Lung microvascular endothelial cell (primary cell): ENCODE measurements at places on chromosomes 2 and 18. TPM values are rescaled to one million over a fixed set of nuclear protein-coding genes. Genes with fewer than 3 reads are reported as not detected.

The ZNF519 gene
- 1.4 and 2.2 TPM in 2 replicates for total RNA-seq

The PDE1A gene
- 3.0 and 3.7 TPM in 2 replicates for total RNA-seq

The WNT10A gene
- not detected in 2 replicates for total RNA-seq

The B3GNT7 gene
- total RNA-seq: 4.4 and 20.4 TPM in 2 replicates

The SOCS6 gene
- 14.2 and 23.8 TPM in 2 replicates for total RNA-seq

The AFF3 gene
- total RNA-seq: under 0.01 TPM in 2 replicates

The AMER3 gene
- not detected in 2 replicates for total RNA-seq

GRCh38 chr2:222288590-222289277 is 10.1 kb downstream of the PAX3 start:
- no peak for DNase-seq

DNA sequence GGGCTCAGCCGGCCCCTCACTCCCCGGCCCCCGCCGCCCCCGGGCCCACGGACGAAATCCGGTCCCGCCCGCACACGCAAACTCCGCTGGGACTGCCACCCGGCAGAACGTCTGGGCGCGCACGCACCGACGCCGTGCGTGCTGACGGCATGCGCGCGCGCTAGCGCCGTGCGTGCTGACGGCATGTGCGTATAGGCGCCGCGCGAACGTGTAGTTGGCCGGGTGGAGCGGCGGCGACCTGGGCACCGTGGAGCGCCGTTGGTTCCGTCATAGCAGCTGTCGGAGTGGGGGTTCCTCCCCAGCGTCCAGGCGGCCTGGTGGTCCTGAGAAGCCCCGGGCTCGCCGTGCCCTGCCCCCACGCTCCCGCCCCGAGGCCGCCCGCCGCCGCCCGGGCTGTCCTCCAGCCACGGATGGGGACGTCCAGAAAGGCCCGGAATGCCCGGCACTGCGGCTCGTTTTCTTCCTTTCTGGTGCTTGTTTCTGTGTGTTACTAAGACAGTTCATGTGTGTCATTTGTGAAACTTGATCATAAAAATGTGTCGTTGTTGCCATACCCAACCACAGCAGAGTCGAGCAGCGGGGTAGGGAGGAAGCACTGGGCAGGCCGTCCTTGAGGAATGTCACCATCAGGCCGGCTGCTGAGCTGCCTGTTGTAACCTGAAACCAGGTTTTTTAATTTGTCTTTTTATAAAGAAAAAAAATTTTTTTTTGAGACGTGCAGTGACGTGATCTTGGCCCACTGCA is at the start of gene TXNL4A:
Gene TXNL4A (minus strand): TSS at position 113 of the 744 bp plus-strand sequence. CDS start 171 bp downstream, outside the sequence.
- DNase-seq: peak; percentile 93

- no peak for DNase-seq
These were observed 57.1 kb downstream of the TRIB2 start for GRCh38 chr2:12773586-12774394.

GRCh38 chr2:163664610-163665009 is 71.2 kb downstream of the FIGN start:
- DNase-seq: no peak

- peak; percentile 76 for DNase-seq
These were observed 550.2 kb upstream of the SETBP1 start for GRCh38 chr18:44130376-44130942.

DNA sequence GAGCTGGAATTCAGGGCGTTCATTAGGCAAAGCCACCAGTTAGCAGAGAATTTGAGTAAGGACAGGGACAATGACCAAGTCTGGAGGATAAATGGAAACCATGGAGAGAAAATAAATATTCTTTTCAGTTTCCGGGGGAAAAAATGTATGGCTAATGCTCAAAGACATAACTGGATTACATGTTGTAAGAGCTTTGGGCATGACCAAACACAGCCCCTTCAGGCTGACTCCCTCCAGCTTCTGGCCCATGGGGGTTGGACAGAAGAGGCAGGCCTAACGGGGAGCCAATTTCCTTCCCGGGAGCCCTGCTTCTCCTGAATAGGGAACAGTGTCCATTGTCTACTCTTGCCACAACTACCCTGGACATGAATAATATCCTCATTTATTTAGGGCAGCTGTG is 39.5 kb upstream of the FOXI3 start:
- no peak for DNase-seq

DNA sequence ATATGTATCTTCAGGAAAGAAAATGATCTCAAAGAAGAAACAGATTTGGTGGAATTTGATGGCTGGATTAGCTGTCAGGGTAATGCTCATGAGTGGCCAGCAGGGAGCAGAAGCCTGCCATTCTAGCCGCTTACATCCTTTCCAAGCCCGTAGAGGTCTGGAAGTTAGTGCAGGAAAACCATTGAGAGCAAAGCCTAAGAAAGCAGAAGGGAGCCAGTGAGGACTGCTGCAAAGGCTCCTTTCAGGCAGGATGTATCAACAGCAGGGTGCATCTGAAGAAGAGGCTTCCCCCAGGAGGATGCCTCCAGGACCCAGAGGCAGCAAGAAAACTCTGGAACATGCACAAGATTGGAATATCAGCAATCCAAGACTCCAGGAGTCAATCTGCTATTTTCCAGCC is 22.9 kb upstream of the LBH start:
- DNase-seq: peak; percentile 78

- DNase-seq: peak; percentile 16
These were observed 265.7 kb upstream of the HS6ST1 start for GRCh38 chr2:128584296-128584890.

DNA sequence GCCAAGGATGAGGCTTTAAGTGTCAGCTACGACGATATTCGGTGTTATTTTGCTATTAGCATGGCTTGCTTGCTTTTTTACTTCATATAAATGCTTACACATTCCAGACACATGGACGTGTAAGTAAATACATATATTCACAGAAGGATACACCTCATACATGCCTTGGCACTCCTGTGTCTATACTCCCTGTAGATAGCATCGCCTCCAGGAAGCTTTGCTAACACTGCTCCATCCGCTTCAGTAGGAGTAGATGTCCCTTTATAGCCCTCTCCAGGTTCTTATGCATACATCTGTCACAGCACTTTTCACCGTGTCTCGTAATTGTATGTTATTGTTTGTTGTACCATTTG is 27.5 kb upstream of the KCTD1 start:
- DNase-seq: no peak

GRCh38 chr18:7577706-7578105 is 10.6 kb downstream of the PTPRM start:
- no peak for DNase-seq

DNA sequence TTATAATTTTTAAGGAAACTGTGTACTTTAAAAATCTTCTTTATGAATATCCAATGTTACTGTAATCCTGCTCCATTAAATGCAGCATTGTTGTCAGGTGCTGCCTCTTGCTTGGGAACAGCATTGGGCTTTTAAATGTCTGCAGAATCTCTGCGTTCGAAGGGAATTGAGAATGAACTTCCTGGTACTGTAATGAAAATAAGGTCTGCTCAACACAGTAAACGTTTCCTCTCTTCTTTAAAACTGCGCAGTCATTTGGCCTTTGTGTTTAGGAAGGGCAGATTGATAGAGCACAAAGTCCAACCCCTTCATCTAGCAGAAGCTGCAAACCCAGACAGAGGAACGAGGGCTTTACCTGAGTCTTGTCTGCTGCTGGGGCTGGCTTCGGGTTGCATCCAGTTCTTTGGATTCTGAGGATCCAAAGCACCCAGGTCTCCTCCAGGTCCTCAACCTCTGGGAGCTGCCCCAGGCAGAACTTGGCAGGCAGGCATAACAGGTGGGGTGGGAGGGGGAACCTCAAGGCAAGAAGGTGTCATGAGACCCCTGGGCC is 104.5 kb downstream of the UGGT1 start:
- DNase-seq: peak; percentile 51

- DNase-seq: no peak
These were observed 91.6 kb downstream of the ACKR3 start for GRCh38 chr2:236661061-236661761.

DNA sequence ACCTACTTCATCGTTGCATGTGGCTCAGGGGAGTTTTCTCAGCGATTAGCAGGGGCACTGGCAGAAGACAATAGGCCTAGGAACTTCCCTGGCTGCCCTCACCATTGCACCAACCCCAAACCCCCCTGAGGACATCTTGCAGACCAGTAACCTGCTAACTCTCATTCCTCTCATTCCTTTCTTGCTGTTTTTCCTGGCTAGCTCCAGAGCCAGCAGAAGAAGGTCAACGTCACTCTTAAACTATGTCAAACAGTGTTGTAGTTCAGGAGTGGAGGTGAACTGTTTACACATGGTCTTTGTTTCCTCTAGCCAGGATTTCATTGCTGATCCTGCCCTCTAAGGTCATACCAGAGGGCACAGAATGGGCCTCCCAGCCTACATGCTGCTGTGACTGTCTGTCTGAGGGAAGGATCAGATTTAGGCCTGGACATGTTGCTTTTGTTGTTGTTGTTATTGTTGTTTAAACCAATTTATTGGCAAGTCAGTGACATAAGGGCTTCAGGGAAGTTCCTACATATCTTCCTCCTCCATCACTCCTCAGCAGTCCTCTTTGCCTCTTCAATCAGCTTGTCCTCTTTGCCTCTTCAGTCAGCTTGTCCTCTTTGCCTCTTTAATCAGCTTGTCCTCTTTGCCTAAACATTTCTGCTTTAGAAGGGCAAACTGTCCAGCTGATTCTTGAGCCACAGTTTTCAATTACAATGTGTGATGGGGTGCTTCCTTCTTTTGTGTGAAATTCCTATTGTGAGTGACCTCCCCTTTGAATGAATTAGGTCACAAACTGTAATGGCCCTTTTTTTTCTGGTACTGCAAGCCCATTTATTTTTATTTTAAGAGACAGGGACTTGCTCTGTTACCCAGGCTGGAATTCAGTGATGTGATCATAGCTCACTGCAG is 471.9 kb upstream of the TNP1 start:
- peak; percentile 65 for DNase-seq

- DNase-seq: peak; percentile 77
These were observed 127.8 kb downstream of the STK39 start for GRCh38 chr2:168119515-168120141.

- DNase-seq: no peak
These were observed 38.9 kb downstream of the GAREM1 start for GRCh38 chr18:32431753-32432152.

- DNase-seq: peak; percentile 36
These were observed 2.9 kb downstream of the RND3 start for GRCh38 chr2:150484461-150485021.

DNA sequence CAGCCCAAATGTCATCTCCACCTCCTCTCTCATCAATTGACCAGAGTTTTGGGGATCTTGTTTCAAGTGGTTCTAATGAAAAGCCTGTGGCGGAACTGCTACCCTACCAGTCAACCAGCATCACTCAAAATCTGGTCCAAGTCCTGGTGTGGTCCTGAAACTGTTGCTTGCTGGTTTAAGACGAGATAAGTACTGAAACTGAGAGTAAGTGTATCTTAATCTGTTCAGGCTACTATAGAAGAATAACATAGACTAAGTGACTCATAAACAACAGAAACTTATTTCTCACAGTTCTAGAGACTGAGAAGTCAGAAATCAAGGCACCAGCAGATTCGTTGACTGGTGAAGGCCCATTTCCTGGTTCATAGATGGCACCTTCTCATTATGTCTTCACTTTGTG is 879 bp upstream of the GALNT5 start:
- DNase-seq: no peak

- no peak for DNase-seq
These were observed 3.9 kb downstream of the EVA1A start for GRCh38 chr2:75556679-75557366.

- peak; percentile 44 for DNase-seq
These were observed 32.1 kb upstream of the DYNAP start for GRCh38 chr18:54558609-54559585.

GRCh38 chr18:3453540-3454364 is 3.8 kb downstream of the TGIF1 start:
- DNase-seq: peak; percentile 69

- no peak for DNase-seq
These were observed 148.3 kb downstream of the GRB14 start for GRCh38 chr2:164473021-164473420.

DNA sequence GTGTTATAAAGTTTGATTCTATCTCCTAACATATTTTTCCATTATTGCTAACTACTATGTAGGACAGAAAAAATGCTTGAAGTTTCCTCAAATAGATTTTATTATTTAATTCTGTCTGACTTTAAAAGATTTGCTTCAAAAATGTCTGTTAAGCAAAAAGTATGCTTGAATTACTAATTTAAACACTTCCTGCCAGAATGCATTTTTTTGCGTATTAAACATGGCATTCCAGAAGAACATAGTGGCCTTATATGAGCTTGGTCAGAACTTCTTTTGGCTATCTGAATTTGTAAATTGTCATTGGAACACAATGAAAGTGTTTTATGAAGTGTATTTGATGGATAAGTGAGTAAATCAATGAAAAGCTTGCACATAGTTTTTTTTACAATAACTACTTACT is 37.8 kb downstream of the MBD5 start:
- no peak for DNase-seq

GRCh38 chr2:224173210-224173609 is 134.1 kb upstream of the SERPINE2 start:
- DNase-seq: peak; percentile 19

- peak; percentile 65 for DNase-seq
These were observed 48.1 kb upstream of the ARL4C start for GRCh38 chr2:234544659-234545611.

DNA sequence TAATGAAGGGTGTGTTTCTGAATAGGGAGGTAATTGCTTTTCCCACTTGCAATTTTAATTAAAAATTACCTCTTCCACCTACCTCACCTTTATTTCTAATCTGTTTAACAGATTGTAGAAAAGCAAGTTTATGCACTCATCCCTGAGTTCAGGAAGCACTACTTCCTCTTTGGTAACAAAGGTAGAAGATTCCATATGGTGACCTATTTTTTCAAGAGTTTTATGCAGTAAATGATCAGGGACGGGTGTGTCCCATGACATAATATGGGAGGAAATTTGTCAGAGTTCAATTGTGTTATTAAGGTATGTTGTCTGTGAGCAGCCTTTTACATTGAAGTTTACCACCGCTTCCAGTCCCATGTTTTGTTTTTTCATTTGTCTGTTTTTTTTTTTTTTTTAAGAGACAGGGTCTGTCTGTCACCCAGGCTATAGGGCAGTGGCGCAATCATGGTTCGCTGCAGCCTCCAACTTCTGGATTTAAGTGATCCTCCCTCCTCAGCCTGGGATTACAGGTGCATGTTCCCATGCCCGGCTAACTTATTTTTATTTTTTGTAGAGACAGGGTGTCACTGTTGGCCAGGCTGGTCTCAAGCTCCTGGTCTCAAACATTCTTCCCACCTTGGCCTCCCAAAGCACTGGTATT is 68.2 kb downstream of the ASAP2 start:
- peak; percentile 63 for DNase-seq
